ENCODE measurements at places on chromosomes 5 and 9.

DNA sequence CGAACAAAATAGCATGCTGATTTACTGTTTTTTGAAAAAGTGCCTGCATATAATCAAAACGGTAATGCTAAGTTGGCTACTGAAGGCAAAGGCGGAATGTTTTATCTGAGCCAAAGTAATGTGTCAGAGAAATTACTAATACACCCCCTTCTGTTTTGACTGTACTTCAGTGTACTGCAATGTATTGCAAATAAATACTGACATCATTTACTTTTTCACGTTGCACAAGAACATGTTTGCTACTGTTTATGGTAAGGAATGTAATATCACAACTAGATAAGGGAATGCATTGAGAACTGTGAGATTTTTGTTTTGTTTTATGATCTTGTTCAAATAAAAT, 813 bp upstream of the AGTPBP1 start:
- DNase-seq, result no peak

- no peak for DNase-seq
Measured at GRCh38 chr9:715743-716400, 125.6 kb upstream of the DMRT1 start.

DNA sequence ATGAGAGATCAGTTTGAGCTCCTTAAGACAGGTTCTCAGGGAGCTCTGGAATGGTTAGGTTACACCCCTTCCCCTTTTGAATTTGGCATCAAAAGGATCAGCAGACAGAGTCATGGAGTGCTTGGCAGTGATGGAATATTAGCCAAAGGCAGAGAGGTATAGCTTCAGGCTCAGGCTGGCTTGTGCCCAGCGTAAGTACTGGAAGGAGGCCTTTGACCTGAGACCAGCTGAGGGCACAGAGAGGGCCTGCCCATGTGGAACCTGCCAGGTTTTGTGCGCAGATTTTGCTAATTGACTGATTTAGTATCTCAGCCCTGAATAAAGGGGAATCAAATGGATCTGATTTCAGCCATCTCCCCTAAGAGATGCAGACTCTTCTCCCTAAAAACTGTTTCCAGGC, 81.5 kb downstream of the RGS3 start:
- DNase-seq, result no peak

GRCh38 chr9:94987731-94988130, 261.2 kb downstream of the AOPEP start:
- DNase-seq, result no peak

DNA sequence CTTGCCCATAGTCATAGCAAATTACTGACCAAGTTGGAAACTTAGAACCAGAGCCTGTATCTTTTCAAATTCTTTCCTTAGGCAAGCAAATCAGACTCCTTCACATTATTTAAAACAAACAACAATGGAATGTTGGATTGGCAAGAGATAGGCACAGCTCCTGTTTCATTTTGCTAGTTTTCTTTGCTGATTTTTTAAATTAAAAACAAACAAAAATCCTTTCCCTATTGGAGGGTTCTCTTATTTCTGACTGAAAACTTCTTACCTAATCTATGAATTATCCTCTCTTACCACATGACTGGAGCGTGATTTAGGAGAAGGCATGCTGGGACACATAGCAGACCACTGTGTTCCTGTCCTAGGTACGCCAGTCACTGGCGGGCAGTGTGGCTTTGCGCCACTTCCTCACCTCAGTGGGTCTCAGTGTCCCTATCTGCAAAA, 63.0 kb downstream of the TTC39B start:
- DNase-seq, result no peak

GRCh38 chr9:128072144-128073021, 4.4 kb downstream of the SLC25A25 start:
- DNase-seq, result peak; percentile 32

DNA sequence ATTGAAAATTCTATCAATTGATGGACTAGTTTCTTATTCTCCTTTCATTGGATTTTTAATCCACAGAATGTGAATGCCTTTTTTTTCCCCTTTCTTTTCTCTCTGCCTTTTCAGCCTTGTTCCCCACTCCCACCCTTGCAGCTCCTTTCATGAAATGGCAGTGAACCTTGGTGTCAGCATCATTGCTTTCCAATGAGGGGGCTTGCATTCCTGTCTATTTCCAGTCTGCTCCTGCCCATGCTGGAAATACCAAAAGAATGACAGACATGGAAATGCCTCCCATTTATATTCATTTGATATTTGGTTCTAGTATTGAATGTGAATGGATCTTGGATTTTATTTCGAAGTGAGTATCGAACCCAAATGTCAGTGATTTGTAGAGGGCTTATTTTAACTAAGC, 162.7 kb upstream of the SGCD start:
- no peak for DNase-seq

DNA sequence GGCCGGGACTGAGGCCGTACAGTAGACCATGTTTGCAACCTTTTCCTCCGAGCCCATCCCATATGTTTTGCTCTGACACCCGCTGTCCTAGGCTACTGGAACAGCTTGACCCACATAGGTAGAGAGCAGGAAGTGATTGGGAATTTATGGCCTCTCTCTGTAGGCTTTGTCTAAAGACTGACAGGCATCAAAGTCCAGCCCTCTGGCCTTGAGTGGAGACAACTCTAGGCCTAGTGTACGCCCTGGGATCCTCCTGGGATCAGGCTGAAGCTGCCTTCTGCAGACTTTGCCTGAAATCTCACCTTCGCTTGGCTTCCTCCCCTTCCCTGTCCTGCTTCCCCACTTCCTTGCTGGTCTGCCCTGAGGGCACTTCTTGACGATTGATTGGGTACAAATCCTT, 13.6 kb upstream of the AKNA start:
- no peak for DNase-seq

DNA sequence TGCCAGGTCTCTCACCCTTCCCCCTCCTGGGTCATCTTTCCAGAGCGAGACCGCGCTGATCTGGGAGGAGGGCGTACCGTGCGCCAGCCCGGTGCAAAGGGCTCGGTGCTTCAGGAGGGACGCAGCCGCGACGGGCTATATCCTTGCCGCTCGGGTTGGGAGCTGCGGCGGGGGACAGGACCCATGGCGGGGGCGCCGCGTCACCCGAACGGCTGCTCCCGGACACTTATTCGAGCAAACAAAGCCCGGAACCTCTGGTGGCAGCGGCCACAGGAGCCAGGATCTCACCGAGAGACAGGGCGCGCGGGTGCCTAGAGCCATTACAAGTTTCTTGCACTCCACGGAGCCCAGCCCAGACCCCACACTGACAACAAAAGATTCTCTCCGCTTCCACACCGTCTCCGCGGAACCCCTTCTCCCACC, 1.3 kb downstream of the SEMA6A start:
- DNase-seq, result no peak

DNA sequence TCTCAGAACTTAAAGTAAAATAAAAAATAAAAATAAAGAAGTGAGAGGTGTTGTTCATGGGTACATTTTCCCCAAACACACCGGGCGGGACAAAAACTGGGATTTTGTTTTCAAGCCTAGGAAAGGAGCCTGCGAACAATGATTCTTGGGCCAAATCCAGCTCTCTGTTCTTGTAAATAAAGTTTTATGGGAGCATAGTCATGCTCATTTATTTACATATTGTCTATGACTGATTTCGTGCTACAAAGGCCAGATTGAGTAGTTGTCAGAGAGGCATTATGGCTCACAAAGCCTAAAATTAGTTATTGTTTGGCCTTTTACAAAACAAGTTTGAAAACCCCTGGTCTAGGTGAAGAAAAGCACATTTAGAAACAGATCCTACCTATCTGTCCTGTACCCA, 821.0 kb upstream of the GRAMD2B start:
- no peak for DNase-seq
